MM.1S (cell line): ENCODE measurements at places on chromosomes 12 and 14.
A peak's percentile ranks its signal among the peaks of the same experiment; 100 is the strongest.

GRCh38 chr12:84730561-84731162, 181.9 kb downstream of the SLC6A15 start:
- no peak for DNase-seq

GRCh38 chr14:78767436-78767835, 597.3 kb downstream of the NRXN3 start:
- no peak for DNase-seq

DNA sequence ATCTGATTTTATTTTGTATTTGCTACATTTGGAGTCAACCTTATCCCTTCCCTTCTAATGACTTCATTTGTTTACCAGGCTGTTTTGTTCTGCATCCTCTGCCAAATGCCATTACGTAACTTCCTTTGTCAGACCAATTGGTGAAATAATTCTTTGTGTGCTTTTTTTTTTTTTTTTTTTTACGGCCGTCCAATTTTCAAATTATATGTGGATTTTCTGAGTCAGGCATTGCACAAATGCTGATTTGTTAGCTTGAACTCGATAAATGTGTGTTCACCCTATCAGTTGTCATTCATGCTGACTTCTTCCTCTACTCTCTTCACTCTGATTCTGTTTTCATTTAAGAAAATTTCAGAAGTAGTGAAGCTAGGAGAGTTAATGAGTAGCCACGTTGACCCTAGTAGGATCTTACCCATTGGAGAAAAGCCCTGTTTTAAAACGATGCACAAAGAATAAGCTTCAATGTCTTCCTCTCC, 386.2 kb downstream of the DIO2 start:
- no peak for DNase-seq

GRCh38 chr14:58744801-58745394, 107.1 kb downstream of the DACT1 start:
- no peak for DNase-seq

DNA sequence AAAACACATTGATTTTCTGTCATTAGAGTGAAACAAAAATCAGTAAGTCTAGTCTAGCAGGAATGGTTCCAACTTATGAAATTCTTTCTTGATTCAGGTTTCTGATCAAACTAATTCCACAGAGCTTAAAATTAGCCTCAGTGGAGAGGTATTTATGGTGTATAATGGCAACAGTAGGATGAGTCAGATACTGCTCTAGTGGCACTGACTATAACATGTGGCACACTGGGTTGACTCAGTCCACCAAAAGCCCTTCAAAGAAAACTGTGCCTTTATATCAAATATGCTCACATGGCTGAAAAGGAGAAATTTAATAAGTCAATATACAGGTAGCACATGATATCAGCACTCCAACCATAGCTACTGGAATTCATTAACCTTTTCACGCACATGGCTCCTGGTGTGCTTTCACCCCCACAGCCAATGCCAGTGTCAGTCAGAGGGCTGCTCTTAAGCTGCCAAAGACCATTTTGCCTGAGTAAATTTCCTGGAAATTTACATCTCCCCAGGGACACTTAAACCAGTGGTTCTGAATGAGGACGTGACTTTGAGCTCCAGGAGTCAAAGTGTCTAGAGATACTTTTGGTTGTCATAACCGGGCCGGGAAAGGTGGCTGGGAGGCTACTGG, 21.7 kb upstream of the CATSPERB start:
- no peak for DNase-seq

- no peak for DNase-seq
Observed at GRCh38 chr14:39722547-39723273, 290.5 kb upstream of the FBXO33 start.

DNA sequence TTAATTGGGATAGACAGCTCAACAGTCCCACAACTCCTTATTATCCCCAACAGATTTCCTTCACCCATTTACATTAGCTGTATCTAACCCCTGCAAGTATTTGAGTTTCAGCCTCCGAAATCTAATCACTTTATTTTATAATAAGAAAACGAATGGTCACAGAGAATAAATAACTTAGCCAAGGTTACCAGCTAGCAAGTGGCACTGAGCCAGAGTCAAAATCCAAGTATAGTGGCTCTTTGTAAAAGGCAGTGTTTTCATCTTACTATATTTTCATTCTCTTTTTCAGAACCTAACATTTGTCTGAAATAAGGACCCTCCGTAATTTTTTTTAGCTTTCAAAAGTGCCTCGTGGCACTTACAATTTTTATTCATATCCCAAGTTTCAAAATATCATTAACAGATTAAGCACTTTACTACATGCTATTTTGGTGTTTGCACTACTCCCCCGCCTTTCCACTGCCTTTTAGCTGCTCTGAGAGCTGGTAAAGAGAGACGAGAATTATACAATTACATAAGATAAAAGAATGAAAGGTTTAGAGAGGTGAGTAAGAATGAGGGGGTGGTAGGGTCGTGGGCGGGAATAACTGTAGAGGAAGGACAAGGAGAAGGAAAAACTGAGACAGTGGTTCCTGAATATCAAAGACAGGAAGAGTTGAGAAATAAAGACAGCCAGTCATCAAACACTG, 3.7 kb upstream of the USP15 start:
- no peak for DNase-seq

DNA sequence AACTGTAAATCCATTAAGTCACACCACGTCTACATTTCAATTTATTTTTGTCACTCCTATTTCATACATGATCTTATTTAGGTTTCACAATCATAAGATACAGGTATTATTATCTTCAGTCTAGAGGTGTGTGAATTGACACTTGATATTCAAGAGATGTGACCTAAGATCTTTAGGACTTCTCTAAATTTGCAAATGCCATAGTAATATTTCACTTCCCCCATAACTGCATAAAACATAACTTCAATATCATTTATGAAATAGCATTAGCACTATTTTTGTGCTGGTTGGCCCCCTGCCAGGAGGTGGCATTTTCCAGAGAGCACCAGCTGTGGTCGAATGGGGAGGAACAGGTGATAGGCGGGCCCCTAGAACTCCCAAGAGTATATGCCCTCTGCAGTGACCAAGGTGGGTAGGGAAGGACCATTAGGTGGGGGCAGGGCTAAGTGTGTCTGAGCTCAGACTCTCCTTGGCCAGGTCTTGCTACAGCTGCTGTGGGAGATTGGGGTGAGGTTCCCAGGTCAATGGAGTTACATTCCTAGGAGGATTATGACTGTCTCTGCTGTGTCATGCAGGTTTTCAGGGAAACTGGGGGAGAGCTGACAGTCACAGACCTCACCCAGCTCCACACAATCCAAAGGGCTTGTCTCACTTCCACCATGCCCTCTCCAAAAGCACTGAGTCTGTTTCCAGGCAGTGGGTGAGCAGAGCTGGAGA, 49.2 kb upstream of the ERGIC2 start:
- DNase-seq = no peak

- no peak for DNase-seq
Observed at GRCh38 chr14:101017209-101017608, 113.7 kb upstream of the RTL1 start.

DNA sequence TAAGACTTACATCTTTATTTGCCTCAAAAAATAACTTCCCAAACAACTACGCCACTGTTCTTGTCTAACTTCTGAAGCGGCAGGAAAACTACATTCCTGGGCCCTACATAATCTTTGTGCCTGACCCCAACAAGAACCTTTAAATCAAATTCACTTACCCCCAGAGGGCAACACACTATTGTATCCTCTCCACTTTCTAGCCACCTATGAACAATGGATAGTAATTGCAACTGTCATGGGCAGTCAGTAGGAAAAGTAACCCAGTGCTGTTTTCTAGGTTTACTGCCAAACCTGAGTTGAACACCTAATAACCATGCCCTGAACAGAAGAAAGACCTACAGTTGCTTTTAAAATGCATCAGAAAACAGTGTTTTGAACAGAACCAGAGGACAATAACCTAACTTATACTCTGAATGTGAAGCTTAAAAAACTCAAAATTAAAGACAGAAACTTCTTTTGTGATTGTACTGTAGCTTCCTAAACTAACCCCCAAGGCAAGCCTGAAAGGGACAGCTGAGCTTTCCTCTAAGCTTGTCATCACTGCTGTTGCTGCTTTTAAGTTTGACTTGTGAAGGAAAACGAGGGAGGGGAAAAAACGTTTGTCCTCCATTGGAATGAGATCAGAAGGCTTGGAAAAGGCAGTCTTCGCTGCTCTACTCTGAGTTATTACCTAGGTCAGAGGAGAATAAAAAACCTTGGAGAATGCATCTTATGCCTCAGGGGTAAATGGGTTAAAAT, 195.7 kb downstream of the SOX5 start:
- DNase-seq = no peak

DNA sequence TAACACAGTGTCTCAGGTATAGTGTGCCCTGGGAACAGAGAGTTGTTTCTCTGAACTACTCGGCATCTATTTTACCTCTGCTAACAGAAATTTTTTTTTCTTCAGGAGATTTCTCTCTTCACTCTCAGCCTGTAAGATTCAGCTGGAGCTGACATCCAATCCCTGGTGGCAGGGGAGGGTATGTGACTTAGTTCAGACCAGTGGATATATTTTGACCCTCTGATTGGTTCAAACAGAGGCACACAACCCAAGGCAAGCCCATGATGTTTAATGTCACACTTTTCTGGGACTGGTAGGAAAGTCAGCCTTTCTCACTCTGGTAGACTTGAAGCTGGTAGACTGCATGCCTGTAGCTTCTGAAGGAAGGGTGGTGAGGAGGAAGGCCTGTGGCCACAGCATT, 147.9 kb downstream of the HMGA2 start:
- DNase-seq = no peak

GRCh38 chr14:73755434-73756014, 41.3 kb upstream of the PNMA1 start:
- DNase-seq = no peak

GRCh38 chr12:90519285-90519684, 435.7 kb downstream of the CCER1 start:
- no peak for DNase-seq

DNA sequence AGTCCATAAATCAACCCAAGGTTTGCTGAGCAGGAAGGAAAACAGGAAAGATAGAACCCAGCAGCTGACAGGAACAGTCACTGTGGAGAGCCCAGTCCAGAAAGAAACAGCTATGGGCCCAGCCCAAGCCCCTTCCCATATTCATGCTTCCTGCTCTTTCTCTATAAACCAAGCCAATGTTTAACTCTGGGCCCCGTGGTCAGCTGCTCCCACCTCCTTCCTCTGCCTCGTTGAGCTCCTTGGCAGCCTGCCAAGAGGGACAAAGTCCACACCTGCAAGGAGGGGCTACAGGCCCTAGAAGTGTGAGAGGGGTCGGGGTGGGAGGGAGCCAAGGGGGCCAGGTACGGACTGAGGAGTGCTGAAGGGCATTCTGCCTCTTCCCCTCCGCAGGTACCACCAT, 10.0 kb downstream of the SLC6A13 start:
- no peak for DNase-seq

GRCh38 chr14:60221457-60221856, 27.6 kb upstream of the PPM1A start:
- no peak for DNase-seq

DNA sequence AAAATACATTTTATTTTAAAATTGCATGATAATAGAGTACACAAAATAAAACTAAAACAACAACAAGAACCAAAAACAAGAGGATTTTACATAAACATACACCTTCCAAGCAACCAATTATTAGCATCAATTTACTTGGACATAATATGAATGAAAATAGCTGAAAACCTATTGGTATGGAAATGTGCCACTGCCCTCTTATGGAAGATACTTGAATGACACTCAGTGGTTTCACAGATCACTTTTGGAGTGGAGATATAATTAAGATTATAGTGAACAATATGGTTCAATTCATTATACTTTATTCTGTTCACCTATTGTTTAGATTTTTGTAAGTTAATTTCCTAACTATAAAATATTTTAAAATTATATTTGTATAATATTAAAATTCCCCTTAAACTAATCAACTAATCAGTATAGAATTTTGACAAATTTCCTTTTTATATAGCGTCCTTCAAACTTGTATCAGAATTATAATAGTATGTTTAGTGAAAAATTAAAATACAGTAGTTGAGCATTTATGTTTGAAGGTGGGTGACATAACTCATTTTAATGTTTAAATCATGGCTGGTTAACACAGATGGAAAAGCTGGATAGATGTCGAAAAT, 70.1 kb downstream of the SLC6A15 start:
- DNase-seq = peak; percentile 53

DNA sequence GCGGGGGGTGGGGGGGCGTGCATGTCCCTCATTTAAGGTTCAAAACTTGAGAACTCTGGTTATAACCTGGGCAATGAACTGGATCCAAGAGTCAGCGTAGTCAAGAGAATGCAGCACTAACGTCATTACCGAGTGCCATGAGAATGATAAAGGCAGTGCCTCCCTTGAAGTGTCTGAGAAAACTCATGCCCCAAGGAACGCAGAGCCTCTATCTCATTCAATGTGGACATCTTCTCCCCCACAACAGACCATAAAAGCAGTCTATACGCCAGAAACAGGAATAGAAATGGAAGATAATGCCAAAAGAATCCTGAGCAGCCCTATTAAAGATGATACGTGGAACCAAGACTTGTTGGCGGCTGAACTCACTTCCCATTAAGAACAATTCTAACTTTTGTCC, 208.6 kb downstream of the MED13L start:
- no peak for DNase-seq

DNA sequence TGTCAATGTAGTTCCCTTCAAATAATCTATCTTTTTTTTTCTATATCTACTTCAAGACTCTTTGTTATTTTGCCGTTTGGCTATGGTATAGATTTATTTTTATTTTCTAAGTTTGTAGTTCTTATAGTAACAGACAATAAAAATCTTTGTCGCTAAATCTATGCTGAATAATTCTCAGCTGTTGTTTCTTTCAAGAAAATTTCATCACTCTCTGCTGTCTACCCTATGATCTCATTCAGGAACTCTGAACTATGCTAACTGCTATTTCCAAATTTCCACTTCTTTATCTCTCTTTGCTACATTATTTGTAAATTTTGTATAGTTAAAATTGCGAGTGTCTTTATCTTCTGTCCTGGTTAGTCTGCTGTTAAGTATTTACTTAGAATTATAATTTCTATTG, 353.6 kb downstream of the LRFN5 start:
- no peak for DNase-seq

GRCh38 chr12:127489061-127489460, 777.9 kb upstream of the TMEM132C start:
- DNase-seq = no peak

GRCh38 chr14:23104591-23105347, at the start of gene CIROP:
CIROP (minus strand) TSS chr14:23104989; CDS start chr14:23104920, 69 bp downstream.
- no peak for DNase-seq
